Stimulated activated CD8-positive, alpha-beta memory T cell treated with anti-CD3 and anti-CD28 coated beads, Interleukin-7, amount 100 ng/mL, for 48 hours (primary cell): ENCODE measurements at places on chromosomes 1 and 21.

GRCh38 chr21:42314616-42315295 lies 453 bp downstream of the TFF3 start:
- no peak for DNase-seq

GRCh38 chr1:163770265-163770664 lies 448.5 kb downstream of the NUF2 start:
- DNase-seq, result no peak

DNA sequence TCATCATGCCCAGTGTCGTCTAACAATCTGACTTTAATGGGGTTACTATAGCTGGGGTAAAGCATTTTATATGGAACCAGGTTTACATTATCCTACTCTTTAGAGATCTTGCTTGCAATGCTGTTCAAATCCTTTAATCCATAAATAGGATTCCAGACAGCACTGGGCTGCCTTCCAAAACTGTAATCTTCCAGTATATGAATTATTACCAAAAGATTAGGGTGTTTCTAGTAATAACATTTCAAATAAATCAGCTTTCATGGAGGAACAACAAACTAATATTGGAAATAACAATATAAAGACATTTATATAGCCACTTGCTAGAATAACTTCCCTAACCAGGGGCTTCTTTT lies 88.6 kb upstream of the PLXNA2 start:
- no peak for DNase-seq

DNA sequence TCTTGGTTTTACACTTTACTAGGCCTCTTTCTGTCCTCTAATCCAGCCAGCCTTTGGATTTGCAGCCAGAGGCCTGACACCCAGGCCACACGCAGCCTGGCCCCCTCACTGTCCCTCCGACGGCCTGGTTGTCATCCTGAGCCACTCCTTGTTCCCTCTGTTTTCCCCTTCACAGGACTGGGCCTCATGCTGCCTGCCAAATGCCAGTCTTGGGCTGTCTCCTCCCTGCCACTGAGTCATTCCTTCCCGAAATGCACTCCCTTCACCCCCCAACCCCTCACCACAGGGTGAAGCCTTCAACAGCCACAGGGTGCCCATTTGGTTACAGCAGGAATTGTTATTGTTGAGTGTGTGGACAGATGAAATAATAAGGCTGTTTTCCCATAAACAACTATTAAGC lies 21.3 kb downstream of the ACOT11 start:
- no peak for DNase-seq

DNA sequence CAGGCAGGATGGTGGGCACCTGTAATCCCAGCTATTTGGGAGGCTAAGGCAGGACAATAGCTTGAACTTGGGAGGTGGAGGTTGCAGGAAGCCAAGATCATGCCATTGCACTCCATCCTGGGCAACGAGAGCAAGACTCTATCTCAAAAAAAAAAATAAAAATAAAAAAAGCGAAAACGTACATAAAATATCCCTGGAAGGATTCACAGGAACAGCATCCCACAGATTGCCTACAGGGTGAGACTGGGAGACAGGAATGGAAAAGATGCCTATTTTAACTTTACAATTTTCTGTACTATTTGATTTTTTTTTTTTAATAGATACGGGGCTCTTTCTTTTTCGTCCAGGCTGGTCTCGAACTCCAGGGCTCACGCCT lies 604 bp upstream of the NBPF3 start:
- DNase-seq, result no peak

DNA sequence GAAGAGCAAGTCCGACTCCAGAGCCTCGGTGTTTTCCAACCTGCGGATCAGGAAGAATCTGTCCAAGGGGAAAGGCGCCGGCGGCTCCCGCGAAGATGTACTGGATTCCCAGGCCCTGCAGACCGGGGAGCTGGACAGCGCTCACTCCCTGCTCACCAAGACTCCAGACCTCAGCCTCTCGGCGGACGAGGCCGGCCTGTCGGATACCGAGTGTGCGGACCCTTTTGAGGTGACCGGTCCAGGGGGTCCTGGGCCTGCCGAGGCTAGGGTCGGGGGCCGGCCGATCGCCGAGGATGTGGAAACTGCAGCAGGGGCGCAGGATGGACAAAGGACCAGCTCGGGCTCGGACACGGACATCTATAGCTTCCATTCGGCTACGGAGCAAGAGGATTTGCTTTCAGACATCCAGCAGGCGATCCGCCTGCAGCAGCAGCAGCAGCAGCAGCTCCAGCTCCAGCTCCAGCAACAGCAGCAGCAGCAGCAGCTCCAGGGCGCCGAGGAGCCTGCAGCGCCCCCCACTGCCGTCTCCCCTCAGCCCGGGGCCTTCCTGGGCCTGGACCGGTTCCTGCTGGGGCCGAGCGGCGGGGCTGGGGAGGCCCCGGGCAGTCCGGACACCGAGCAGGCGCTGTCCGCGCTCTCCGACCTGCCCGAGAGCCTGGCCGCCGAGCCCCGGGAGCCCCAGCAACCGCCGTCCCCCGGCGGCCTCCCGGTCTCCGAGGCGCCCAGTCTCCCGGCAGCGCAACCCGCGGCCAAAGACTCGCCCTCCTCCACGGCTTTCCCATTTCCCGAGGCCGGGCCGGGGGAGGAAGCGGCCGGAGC lies 827 bp downstream of the FMN2 start:
- no peak for DNase-seq

- no peak for DNase-seq
Observed at GRCh38 chr1:92736395-92736794, 48.5 kb downstream of the EVI5 start.
